CD8-positive, alpha-beta T cell (primary cell): ENCODE measurements at places on chromosomes 5 and 9.

- DNase-seq, result no peak
Measured at GRCh38 chr9:89806371-89807100, 201.7 kb downstream of the GADD45G start.

- no peak for DNase-seq
Measured at GRCh38 chr9:21862871-21863270, 60.4 kb downstream of the MTAP start.

- DNase-seq, result no peak
Measured at GRCh38 chr5:151675611-151676313, 11.0 kb downstream of the SPARC start.

DNA sequence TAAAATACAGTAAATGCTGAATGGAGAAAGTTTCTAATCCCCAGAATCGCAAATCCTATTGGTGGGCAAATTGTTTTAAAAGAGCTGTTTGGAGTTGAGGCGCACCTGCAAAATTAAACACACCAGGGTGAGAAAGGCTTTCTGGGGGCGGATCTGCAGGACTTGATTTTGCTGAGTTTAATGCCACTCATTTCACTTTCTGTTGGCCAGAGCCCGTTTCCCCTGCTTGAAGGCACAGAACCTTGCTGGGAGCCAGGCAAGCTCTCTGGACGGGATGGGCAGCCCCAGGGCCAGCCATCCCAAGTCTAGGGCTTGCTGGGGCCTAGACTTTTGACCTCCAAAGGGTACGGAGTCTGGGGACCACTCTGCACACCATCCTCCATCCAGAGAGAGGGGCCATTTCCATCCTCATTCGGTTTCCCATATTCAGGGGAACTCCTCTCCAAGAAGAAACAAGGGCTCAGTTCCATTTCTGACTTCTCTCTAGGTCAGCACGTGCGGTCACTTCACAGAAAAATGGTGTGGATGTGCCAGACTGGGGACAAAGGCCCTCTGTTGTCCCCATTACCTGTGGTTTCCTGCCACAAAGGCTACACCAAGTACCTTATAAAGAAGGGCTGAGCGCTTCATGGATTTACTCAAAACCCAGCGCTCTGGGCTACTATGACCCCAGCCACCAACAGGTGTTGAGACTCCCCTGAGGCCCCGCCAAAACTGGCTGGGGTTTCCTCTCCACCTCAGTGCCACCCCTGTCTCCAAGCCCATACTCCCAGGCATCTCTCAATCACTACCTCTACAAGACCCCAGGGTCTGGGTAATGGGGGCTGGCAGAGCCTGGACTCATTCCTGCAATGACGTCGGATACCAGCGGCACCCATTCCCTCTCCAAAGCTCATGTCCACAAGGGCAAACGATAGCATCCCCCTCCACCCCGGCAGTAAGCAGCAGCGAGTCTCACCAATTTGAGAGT, 170.0 kb downstream of the AUH start:
- no peak for DNase-seq

- no peak for DNase-seq
Measured at GRCh38 chr5:72596956-72597355, 89.7 kb upstream of the ZNF366 start.

DNA sequence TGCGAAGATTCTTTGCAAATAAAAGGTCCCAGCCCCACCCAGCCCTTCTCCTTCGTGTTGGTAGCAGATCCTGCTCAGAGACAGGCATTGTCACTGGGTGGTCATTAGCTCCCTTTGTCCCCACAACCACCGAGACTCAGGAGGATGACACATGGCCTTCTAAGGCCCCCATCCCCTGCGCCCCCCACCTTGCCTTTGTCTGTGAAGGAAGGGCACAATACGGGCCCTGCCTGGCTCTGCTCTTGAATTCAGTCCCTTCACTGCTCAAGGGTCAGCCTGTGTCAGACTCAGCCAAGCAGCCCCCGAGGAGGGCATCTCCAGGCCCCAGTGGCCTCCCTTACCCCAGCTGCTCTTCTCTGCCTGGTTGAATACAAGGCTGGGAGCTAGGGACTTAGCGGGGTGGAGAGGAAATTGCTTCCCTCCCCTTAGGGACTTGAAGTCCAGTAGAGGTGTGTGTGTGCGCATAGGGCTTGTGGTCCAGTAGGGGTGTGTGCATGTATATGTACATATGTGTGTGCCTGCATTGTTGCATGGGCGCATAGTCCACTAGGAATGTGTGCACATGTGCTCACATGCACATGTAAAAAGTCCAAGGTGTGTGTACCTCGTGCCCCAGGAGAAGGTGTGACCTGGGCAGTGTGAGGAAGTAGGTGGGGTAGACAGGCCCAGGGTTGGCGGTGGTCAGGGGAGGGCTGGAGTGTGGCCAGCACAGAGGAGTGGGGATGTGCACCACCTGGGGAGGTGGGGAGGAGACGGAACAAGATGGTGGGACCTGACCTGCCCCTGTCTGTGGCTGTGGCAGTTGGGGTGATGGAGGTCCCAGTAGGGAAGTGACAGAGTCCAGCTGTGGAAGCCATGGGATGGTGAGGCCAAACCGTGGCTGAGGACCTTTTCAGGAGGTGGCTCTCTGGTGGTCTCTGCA, 59.1 kb downstream of the PHF2 start:
- DNase-seq, result no peak

- peak; percentile 81 for DNase-seq
Measured at GRCh38 chr5:149240354-149240998, 31.2 kb upstream of the AFAP1L1 start.

DNA sequence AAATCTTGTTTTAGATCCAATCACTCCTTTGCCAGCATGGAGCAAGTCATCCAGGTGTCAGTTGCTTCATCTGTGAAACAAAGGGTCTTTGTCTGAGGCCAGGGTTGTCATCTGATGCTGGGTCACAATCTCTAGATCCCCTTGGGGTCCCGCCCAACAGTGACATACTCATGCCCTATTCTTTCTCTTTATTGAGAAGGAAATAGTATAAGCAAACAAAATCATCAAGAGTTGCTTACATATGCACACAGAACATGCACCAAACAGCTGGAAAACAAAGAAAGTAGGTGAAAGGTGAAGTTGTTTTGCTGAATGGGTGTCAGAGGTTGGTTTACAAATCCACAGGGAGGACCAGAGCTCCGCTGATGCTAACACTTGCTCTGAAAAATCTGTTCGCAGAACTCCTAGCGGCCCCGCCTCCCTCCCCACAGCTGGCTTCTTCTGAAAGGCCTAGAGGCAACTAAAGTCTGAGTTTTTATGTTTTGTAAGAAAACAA, 106.1 kb upstream of the SLC44A1 start:
- no peak for DNase-seq

- DNase-seq, result no peak
Measured at GRCh38 chr9:626596-626995, 214.9 kb upstream of the DMRT1 start.

- DNase-seq, result no peak
Measured at GRCh38 chr9:122302237-122303093, 37.8 kb downstream of the MRRF start.

- DNase-seq, result no peak
Measured at GRCh38 chr5:55773057-55773456, 35.2 kb downstream of the DDX4 start.

GRCh38 chr9:127942216-127943010, 4.8 kb upstream of the DPM2 start:
- peak; percentile 72 for DNase-seq

- no peak for DNase-seq
Measured at GRCh38 chr5:76657091-76657490, 33.9 kb upstream of the F2RL2 start.

DNA sequence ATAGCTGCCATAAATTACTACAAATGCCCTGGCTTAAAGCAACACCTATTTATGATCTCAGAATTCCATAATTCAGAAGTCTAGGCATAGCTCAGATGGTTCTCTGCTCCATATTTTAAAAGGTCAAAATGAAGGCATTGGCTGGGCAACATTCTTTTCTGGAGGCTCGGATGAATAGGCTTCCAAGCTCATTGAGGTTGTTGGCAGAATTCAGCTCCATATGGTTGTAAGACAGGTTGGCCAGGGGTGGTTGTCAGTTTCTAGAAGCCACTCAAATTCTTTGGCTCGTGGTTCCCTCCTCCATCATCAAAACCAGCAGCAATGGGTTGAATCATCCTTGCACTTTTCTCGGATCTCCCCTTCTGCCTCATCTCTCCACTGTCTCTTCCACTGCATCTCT, 49.4 kb downstream of the TGFBR1 start:
- DNase-seq, result no peak
